ENCODE measurements at places on chromosomes 3 and 15.

- no peak for DNase-seq
Observed at GRCh38 chr3:123169492-123169929, 32.2 kb upstream of the SEC22A start.

DNA sequence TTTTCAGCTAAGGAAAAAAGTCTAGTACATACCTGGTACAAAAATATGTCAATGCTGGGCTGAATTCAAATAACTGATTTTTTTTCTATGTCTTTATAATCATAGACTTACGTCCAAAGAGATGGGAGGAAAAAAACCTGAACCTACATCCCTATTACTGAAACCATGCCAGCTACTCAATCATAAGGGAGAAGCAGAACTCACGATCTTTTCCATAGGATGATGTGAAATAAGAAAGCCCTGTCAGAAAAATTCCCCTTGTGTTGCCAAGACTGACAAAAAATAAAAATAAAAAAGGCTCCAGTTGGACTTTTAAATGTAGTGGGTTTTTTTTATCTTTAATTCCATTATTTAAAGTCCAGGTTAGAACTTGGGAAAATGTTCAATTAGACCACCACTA is 3.3 kb downstream of the MSL2 start:
- DNase-seq, result no peak

DNA sequence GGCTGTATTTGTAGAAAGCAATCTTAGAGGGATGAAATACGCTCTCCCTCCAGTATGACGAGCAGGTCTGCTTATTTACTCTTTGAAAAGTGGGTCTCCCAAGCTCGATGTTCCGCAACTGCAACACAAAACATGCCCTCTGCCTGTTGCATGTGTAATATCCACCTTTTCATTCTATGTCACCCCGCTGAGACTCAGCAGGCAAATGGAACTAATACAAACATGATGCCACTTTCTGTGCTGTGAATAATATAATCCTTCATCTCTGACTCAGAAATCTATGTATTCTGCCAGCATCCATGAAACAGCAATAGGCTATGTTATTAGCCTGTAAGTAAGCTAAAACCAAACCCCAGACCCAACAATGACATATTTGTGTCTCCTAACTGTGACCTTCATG is 200.8 kb upstream of the TMCO5A start:
- DNase-seq, result no peak

GRCh38 chr3:138686771-138687221 is 78.2 kb downstream of the FAIM start:
- no peak for DNase-seq

DNA sequence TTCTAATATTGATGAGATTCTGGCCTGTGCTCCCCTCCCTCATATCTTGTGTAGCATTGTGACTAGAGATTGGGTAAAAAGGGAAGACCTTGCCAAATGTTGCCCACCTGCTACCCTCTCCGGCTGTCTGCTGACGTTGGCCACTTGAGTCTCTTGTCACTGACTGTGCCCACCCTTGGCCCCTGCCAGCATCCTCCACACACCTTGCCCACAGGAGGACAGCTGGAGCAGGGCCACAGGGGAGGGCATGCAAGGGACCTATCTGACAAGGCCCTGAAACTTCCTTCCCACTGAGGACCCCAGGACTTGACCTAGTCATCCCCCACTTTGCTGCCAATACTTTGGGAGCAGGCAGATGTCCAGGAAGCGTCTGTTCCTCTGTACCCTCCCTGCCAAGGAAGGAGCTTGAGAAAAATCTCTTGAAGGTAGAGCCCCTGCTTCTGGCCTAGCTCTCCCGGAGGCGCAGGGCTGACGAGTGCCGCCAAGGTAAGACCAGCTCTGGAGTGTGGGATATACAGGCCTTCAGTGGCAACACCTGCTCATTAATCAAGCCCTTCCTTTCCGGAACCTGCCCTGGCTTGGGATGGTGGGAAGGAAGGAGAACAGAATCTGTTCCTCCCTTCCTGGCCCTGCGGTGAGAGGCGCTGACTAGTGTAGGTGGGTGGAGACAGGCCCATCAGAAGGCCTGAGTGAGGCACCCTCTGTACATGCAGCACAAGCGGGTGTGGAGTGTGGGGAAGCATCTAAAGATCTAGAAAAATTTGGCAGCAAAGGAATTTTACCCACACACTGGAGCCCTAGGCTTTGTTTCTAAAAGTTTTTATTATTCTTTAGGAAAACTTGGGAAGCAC is 4.9 kb upstream of the PAK6 start:
- no peak for DNase-seq

- no peak for DNase-seq
Observed at GRCh38 chr3:18111796-18112232, 313.3 kb downstream of the SATB1 start.

DNA sequence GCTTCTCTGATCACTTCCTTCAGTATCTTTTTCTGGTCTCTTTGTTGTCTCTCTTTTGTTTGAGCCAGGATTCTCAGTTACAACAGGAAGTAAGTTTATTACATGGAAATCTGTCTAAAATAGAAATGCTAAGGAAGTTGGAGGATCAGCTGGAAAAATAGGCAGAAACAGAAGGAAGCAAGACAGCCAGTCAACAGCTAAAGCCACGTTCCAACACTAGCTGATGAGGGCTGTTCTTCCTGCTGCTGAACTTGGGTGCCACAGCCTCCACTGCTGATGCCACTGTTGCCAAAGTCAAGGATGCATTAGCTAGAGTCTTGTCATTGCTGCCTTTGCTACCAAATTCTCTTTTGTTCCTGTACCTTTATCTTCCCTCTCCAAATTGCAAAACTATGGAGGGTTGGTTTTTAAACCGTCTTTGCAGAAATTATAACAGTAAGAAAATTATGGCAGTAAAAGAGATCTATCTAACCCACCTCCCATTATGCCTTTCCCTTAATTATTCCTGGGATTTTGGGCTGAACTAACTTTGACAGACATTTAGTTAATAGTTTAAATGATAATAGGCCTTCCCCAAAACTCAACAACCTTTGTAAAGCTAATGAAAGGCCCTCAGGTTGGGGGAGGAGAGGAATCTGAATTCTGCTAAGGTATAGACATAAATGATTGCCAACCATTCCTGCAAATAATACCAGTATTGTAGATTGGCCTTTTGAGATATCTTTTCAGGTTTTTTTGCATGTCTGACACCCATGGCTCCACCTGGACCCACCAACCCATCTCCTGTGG is 27.4 kb upstream of the OR5K4 start:
- no peak for DNase-seq

DNA sequence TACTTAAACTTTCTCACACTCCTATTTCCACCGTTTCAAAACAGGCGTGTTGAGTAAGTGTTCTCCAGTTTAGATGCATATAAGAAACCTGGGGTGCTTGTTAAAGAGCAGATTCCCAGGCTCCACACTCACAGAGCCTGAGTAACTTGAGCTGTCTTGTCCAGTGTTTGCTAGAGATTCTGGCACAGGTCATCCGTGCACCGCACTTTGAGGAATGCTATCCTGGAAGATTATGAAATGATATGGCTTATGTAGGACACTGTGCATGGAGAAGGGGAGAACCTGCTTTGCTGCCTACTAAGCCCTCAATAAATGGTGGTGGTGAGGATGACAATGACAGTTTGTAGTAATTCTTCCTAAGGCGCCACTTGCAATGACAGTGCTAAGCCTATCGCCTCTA is 273.7 kb downstream of the PDZRN3 start:
- no peak for DNase-seq

GRCh38 chr3:195153130-195153529 is 117.8 kb downstream of the XXYLT1 start:
- no peak for DNase-seq

DNA sequence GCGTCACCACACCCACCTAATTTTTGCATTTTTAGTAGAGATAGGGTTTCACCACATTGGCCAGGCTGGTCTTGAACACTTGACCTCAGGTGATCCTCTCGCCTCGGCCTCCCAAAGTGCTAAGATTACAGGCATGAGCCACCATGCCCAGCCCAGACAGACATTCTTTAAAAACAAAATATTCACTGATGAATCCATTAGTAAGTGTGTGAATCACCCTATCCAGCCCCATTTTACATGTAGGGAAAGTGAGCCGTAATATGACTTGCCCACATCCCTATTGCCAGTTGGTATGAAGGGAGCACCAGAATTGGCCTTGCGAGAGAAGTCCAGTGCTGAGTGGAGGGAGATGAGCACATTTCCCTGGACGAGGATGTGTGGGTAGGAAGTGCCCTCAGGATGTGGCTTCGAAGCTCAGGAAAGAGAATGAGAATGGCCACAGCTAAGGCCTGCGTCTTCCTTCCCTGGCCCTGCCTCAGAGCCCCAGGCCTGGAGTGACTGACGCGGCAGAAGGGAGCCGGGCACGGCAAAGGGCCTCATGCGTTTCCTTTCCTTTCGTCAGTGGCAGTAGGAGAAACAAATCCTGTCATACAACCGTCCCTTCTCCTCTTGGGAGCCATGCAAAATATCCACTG is 28.3 kb upstream of the ETV5 start:
- DNase-seq, result no peak

DNA sequence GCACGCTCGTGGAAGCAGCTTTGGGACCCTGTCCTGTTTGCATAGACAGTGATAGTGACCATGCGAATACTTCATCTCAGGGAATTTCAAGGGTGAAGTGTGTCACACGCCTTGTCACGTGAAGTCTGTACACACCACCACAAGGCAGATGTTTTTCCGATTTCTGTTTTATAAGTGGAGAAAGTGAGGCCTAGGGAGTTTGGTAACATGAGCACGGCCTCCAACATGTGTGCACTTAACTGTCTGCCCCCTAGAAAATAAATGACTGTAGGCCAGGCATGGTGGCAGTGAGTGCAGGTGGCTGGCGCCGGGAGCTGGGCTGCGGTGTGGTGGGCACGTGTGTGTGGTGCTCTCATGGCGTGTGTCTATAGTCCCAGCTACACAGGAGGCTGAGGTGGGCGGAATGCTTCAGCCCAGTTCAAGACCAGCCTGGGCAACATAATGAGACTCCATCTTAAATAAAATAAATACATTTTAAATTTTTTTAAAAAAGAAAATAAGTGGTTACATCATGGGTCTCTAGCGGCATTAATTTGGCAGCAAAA is 42.0 kb downstream of the WHAMM start:
- DNase-seq, result no peak

GRCh38 chr3:165918657-165918979 is 81.4 kb upstream of the BCHE start:
- DNase-seq, result no peak

GRCh38 chr15:33354411-33354810 is 43.6 kb downstream of the RYR3 start:
- DNase-seq, result no peak

- no peak for DNase-seq
Observed at GRCh38 chr15:73142802-73143762, 90.8 kb downstream of the NEO1 start.

DNA sequence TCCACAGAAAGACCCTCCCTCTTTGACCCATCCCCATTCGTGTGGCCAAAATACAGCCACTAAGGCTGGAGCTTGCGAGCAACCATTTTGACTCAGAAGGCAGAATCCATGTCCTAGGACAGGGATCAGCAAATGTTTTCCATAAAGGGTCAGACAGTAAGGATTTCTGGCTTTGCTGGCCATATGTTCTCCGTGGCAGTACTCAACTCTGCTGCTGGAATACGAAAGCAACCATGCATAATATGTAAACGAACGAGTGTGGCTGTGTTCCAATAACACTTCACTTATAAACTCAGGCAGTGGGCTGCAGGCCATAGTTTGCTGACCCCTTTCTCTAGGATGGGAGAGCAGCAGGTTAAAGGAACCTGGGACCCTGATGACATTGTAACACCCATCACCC is 77.6 kb upstream of the WNT5A start:
- no peak for DNase-seq

DNA sequence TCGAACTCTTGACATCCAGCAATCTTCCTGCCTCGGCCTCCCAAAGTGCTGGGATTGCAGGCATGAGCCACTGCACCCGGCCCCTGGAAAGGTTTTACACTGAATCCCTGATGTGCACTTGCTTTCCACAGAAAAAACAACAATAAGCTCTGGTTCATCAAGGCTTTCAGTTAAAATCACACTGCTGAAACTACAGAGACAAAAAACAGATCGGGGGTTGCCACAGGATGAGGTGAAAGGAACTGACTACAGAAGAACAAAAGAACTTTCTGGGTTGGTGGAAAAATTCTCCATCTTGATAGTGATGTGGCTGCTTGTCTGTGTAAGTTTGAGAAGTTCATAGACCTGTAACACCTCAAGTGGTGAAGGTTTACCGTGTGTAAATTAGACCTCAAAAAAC is 2.9 kb downstream of the RAB43 start:
- DNase-seq, result peak; percentile 35

- no peak for DNase-seq
Observed at GRCh38 chr15:67998599-67999133, 55.4 kb upstream of the PIAS1 start.

GRCh38 chr3:10697918-10698317 is 118.1 kb upstream of the SLC6A11 start:
- no peak for DNase-seq

DNA sequence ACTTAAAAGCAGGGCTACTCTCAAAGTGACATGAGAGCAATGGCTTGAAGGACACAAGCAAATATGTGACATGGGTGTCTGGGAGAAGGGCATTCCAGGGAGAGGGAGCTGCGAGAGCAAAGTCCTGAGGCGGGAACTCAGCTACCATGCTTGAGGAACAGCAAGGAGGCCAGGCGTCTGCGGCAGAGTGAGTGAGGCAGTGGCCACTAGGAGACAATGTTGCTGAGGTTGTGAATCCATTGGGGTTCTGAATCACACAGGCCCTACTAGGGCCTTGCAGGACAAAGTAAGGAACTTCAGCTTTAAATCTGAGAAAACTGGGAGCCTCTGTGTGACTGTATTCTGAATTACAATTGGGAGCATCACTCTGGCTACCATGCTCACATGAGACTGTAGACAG is 94.1 kb upstream of the PRICKLE2 start:
- no peak for DNase-seq

Measured in activated CD4-positive, CD25-positive, alpha-beta regulatory T cell treated with anti-CD3 and anti-CD28 coated beads, Interleukin-2, amount 50 U/mL, for 16 hours (primary cell).